ENCODE measurements at places on chromosomes 6 and 20.

- no peak for DNase-seq
These were observed 117.2 kb upstream of the SLC22A16 start for GRCh38 chr6:110593637-110594036.

- DNase-seq: no peak
These were observed 100.1 kb upstream of the BHLHE23 start for GRCh38 chr20:63106765-63107448.

- no peak for DNase-seq
These were observed 16.8 kb downstream of the SCML4 start for GRCh38 chr6:107807196-107807811.

- DNase-seq: no peak
These were observed 68.5 kb upstream of the ZNF184 start for GRCh38 chr6:27541212-27541932.

GRCh38 chr6:120384671-120385070 lies 949.6 kb downstream of the TBC1D32 start:
- DNase-seq: no peak

- no peak for DNase-seq
These were observed 73.4 kb upstream of the FBXO30 start for GRCh38 chr6:145887969-145888368.
